CD4-positive, alpha-beta T cell treated with Interleukin-10 for 1 hour (primary cell): ENCODE measurements at places on chromosomes 6 and 20.

DNA sequence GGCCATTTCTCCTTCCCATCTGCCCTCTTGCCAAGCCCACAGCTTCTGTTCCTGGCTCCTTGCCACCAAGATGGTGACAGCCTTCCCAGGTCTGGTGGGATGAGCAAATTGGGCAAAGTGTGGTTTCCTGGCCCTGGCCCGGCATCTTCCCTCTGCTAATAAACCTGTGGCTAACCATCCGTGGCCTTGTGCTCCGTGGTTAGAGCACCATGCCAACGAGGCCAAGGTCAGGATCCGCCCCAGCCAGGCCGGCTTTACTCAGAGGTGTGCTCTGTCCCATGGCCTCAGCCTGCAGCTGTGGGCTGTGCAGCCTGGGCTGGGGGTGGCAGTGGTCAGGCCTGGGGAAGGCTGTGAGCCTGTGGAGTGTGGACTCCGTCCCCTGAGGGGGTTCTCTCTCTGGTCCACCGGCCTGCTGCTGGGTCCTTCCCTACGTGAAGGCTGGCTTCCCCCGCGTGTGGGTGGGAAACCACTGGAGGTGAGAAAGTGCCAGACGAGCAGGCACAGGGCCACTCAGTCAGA lies 117.4 kb downstream of the VEGFA start:
- DNase-seq: no peak

DNA sequence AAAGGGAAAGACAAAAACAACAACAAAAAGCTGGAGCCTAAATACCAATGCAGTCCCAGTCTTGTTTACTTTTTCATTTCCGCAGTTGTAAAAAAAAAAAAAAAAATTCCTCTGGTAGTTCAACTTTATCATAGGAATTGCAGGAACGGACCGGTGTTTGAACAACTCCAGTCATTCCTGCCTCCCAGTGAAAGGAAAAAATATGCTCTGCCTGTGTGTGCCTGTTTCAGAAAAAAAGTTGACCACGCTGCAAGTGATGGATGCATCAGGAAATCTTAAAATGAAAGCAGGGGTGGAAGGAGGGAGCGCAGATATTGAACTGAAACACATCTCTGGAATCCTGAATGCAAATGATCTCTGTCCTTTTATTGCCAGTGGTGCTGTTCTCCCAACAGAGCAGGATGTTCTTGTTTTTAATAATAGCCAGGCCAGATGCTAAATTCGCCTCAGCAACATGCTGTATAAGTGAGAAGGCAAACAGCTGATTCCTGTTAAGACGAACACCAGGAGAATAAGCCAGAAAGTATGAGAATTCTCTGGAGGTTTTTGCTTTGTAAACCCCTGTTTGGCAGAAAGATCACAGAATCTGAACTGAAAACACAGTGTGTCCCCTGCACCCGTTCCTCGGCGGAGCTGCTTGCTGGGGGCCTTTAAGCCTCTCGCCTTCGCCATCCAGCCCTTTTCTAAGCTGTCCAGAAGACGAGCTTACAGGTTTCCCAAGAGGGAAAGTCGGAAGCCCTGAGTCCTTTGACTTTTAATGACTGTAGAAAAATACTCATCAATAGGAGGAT lies 178.4 kb upstream of the SUPT3H start:
- no peak for DNase-seq

GRCh38 chr6:57261926-57262325 lies 39.8 kb upstream of the RAB23 start:
- DNase-seq: no peak

DNA sequence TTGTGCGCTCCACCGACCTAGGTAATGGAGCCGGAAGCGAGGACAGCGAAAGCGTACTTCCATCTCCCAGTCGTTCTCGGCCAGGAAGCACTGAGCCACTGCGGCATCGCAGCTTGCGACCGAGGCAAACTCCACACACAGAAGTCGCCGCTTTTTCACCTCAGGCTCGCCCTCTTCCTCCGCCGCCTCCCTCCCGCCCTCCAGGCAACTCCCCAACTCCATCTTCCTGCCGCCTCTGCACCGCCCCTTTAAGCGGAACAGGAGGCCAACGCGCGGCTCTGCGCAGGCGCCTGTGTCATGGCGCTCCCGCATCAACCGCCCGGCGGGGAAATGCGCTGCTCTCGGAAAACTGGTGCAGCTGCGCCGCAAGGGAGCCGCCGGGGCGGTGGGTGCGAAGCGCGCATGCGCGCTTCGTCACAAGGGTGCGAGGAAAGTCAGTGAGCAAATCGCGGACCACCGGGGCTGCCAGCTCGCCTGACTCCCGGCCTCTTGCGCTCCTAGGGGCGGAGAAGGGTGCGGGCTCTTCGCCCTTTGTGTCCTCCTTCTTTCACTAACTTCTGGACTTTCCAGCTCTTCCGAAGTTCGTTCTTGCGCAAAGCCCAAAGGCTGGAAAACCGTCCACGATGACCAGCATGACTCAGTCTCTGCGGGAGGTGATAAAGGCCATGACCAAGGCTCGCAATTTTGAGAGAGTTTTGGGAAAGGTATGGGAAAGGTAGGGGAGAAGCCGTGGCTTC lies at the start of the genes ACOT13 and TDP2:
Gene ACOT13, plus strand, starts transcription at position 437 of the 737 bp plus-strand sequence. Its CDS starts 187 bp downstream, at position 624.
Gene TDP2, minus strand, starts transcription at position 259 of the 737 bp plus-strand sequence. Its CDS starts 37 bp downstream, at position 222.
- DNase-seq: peak; percentile 98

GRCh38 chr20:39876976-39877635 lies 811.9 kb downstream of the MAFB start:
- DNase-seq: no peak

DNA sequence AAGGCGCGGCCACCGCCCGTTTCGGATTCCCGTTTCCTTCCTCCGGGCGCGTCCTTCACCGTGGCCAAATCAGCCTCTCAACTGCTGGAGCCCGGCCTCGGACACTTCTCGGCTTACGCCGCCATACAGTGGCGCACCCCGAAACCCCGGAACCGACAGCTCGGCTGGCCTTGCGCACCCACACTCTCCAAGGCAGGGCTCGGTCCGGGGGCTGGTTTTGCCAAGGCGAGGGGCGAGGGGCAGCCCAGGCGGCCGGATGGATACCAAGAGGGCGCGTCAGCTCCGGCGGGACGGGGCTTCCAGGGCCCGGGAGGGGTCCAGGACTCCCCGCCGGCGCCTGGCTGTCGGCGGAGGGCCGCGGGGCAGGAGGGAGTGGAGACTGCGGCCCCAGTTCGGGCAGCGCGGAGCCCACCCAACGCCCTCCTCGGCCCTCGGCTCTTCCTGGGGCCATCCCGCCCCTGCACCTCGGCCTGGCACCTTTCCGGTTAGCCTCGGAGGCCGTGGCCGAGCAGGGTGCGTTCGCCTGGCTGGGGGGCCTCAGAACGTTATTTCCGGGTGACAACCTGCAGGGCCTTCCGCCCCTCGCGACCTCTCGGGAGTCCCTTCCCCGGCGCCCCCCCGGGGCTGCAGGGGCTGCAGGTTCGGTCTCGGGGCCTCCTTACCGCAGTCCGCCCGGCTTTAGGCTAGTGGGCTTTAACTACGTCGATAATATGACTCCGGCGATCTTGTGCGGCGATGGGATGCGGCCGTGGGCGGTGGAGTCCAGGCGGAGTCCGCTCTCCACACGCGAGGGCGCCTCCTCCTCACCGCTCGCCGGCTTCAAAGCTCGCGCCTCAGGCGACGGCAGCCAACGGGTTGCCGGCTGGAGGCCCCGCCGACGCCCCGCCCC lies 697 bp upstream of the CEP43 start:
- no peak for DNase-seq

DNA sequence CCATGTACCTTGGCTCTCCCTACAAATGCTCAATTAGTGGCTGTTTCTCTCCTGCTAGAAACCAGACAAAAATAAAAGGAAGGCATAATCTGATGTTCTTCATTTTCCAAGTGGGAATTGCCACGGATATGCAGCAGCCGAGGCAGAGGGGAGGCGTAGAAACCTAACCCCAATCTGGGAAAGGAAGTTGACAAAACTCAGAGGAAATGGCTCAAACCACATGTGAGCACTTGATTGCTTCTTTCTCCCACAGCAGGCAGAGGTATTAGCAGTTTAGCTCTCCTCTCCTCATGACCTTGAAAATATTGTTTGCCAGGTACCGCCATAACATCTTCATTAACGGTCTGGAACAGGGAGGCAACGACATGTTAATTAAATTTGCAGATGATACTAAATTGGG lies 3.8 kb upstream of the MLN start:
- no peak for DNase-seq

GRCh38 chr6:17863901-17864754 lies 123.3 kb downstream of the KIF13A start:
- no peak for DNase-seq

- no peak for DNase-seq
These were observed 45.8 kb downstream of the TBC1D7 start for GRCh38 chr6:13282393-13283069.
